Amniotic stem cell (primary cell): ENCODE measurements at places on chromosomes 2 and 18.

DNA sequence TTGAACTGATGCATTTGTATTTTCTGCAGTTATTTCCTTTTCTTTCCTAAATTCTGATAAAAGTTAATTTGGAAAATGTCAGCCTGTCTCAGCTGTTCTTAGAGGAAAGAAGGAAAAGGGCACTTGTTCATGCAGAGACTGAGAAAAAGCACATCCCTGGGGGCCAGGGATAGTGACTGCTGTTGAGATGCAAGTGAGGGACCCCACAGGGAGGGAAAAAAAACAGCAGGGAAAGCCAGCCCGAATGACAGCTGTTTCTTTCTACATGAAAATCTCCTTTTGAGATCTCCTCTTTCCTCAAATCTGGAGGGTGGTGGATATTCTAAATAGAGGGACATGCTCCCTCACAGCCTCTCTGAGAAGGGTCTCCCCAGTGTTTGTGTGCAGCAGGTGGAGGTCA, 14.0 kb upstream of the MTA3 start:
- no peak for DNase-seq

- DNase-seq: peak; percentile 0
Measured at GRCh38 chr2:151437630-151438029, 27.9 kb downstream of the RIF1 start.

DNA sequence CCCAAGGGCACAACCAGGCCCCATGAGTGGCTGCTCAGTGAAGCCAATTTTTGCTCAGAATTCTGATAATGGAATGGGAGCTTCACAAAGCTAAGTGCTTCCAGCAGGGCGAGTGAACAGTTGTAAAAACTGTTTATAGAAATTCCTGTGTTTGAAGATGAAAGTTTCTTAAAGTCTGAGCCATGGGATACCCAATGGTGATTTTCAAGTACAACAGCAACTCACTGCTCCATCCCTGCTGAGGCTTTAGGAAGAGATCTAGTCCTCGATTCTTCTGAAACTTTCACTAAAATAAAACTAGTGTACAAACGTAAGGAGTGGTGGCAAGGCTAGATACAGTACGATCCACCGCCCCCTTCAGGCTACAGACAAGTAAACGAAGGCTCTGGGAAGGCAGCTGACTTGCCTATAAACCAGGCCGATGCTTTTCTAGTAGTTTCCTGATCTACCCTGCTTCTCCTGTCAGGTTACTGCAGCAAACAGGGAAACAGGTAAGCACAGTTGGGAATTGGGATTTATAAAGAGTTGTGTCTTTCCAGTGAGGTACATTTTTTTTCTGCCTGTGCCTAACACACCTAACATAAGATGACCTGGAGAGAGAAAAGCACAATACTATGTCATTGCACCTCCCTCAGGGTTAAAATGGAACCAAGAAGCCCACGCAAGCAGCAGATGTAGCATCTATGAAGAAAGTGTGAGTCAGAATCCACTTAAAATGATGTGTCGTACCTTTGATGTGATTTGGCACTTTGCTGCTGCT, 108.7 kb downstream of the UXS1 start:
- no peak for DNase-seq

- DNase-seq: no peak
Measured at GRCh38 chr2:10164601-10165000, 42.1 kb downstream of the RRM2 start.

- no peak for DNase-seq
Measured at GRCh38 chr2:239159476-239159911, 241.3 kb downstream of the HDAC4 start.

DNA sequence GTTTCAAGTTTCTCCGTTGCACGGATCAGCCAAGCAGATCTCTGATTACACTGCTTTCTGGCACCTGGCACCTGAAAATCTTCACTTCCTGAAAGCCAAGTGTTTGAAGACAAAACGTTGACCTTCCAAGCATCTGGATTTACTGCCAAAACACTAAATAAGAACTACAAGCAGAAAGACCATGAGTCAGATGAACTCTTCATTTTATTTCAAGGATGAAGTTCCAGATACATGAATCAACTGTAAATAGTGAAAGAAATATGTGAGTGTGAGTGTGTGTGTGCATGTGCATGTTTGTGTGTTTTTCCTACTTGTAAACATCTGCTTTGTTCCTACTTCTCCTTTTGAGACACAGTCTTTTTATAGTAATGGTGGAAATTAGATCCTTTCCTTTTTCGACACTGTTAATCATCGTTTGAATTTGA, 60.0 kb upstream of the DTNA start:
- DNase-seq: peak; percentile 39

DNA sequence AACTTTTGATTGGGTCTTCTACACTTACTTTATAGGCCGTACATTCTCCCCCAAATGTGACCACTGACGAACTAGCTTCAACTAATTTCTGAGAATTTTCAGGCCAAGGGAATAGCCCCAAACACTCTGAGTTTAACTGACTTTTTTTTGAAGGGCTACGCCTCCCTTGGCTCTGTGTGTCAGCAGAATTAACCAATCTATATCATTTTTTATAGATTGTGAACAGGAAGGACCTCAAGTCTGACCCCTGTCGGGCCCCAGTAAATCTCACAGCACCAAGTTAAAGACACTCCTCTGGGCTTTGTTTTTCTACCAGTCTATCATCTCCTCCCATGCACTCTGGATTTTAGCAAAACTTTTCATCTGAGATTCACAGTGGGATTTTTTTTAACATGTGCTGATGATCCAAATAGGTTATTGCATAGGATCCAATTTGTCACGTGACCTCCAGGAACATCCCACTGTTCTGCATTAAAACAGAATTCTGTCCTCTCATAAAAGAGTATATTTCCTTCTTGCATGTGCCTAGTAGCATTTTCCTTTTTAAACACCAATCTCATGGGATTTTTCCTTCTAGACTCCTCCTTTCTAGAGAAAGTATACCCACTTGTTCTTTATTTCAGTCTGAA, 307.1 kb downstream of the OSR1 start:
- DNase-seq: no peak

DNA sequence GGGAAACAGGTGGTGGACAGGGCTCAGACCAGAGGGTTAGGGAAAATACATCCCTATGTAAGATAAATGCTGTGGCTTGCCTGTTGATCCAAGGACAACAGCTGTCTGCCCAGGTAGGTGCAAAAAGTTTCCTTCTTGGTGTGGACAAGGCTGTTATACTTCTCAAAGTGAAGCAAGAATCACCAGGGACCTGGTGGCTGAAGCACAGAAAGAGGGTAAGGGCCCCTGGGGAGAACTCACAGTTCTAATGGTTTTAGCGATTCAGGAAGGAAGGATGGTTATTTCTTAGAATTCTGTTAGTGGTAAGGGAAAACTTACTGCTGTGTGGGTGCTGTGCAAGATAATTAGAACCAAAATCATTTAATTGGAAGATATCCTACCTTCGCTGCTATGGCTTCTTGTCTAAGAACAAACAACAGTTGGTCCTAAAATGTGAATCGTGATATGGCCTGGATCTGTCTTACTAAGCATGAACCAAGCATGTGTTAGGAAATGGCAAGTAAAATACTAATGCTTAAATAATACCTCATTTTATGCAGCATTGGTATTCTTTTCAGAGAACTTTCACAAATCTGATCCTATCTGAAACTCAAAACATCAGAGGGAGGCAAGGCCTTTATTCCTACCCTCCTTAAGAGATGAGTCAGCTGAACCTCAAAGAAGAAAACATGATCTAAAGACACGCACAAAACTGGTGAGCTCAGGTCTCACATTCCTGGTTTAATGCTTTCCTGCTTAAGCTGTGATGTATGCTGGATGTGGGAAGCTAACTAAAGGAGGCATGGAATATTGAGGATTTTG, 159.2 kb upstream of the THUMPD2 start:
- peak; percentile 67 for DNase-seq

- DNase-seq: no peak
Measured at GRCh38 chr2:231597014-231597611, 4.4 kb downstream of the TEX44 start.

DNA sequence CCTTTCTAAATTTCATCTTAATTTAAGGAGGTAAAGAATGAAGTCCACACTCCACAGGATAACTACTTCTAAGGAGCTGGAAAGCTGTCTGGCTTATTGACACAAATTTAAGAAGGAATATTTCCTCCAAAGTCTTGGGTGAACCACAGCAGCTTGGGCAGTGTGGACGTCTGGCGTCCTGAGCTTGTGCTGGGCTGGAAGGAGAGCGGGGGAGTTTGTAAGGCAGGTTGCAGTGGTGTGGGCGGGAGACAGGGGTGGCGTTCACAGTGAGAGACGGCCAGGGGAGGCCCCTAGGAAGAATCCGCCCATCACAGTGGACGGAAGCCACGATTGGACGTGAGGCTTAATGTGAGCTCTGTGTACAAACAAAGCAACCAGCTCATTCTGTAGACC, 25.7 kb downstream of the ADI1 start:
- no peak for DNase-seq

- DNase-seq: peak; percentile 13
Measured at GRCh38 chr2:149329489-149330126, 779 bp upstream of the LYPD6 start.

DNA sequence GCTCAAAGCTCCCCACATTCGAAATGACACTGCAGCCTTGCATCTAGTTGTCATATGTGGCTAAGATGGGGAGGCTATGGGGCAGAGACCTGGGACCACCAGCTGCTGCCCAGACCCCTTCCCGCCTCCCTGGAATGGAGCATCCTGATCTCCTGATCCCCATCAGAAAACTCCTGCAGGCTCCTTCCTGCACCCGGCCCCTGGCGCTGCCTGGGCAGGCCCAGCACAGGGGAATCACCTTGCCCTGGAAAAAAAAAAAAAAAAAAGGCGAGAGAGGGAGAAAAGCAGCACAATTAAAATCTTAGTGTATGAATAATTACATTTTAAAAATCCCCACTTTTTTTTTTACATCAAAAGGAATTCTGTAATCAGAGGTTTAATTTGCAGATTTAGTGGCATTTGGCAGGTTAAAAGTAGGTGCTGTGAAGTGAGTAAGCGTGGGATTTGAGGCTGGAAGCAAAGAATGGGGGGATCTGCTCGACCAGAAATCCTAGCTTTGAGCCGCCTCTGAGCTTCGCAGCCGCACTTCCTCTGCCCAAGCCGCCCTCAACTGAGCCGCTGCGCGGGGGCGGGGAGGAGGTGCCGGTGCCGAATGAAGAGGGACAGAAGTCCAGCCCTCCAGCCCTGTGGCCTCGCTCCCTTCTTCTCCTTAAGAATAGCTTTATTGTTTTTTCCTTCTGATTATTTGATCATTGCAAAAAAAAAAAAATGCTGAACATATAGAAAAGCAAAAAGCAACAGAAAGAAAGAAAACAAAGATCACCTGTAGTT, 30.0 kb downstream of the THNSL2 start:
- DNase-seq: no peak

DNA sequence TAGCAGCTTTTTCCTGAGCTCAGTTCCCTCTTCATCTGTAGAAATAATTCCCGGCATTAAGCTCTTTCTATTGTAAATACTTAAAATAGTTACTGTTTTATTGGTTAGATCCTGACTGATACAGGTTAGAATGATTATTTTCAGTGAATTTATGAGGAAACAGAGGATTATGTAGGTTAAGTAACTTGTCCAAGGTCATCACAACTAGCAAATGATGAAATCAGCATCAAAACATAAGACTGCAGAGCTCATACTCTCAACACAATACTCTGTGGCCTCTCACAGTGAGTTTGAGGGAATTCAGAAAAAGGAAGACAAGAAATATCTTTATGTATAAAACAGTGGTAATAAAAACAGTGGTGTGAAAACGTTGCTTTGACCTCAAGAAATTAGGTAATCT, 113.2 kb upstream of the DLX2 start:
- DNase-seq: no peak

- no peak for DNase-seq
Measured at GRCh38 chr2:42941633-42942176, 149.3 kb upstream of the HAAO start.

- no peak for DNase-seq
Measured at GRCh38 chr18:68355637-68356036, 359.3 kb downstream of the TMX3 start.

DNA sequence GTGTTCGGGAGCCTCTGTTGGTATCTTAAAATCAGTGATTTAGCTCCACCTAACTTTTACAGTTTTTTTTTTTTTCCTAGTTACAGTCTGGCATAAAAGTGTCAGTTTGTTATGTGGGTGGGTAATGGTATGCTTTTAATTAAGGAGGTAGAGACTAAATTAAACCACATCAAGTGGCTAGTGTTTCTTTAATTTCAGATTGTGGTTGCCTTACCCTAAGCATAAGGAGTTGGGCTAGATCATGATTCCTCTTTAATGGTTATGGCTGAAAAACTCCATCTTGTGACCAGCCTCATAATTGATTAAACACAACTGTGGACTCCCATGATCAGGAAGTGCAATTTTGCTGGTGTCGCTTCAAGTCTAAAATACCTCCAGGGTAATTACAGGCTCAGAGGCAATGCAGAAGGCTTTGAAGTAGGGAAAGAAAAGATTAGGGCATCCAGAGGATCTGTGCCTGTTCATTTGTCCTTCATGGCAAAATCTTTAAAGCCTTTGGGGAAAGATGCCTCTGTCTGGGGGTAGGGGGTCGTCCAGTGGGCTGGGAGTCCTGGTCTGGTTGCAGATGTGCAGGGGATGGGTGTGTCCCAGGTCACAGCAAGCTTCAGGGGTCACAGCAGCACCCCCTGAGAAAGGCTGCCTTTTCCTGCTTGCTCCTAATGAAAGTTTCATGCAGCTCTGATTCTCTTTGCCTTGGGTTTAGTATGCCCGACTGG, 579.2 kb downstream of the BCL11A start:
- DNase-seq: no peak
